ENCODE measurements at places on chromosomes 3 and 15. TPM values are rescaled to one million over a fixed set of nuclear protein-coding genes. Genes with fewer than 3 reads are reported as not detected.

DNA sequence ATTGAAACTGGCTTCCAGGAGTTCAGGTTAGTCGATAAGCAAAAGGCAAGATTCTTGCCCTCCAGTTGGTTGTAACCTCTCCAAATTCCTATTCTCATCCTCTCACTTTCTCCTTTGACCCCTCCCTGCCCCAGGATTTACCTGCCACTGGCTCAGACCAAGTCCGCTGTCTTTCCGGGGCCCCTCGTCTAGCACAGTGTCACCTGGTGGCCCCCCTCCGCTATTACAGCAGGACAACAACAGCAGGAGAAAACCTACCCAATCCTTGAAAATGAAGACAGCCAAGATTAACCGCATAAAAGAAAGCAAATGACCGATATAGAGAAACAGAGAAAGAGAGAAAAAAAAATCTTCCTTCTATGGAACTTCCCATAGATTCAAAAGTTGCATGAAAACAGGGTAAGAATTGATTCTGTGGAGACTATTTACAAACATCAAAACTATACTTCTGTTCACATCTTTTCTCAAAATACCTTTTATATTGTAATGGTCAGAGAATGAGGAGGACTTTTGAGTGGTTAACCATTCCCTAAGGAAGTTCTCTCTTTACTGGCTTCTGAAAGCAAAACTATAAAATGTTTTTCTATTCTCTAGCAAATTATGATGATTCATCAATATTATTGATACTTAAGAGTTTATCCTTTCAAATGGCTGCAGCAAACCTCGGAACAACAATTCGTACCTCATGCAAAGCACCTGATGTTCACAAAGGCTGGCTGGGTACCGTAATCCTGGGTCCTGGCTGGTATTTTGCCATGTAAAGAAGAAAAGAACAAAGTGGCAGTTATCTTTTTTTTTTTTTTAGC, 10.0 kb upstream of the ST8SIA2 start:
- DNase-seq = peak; percentile 39

GRCh38 chr3:179416681-179417080, 34.6 kb downstream of the GNB4 start:
- DNase-seq = no peak

DNA sequence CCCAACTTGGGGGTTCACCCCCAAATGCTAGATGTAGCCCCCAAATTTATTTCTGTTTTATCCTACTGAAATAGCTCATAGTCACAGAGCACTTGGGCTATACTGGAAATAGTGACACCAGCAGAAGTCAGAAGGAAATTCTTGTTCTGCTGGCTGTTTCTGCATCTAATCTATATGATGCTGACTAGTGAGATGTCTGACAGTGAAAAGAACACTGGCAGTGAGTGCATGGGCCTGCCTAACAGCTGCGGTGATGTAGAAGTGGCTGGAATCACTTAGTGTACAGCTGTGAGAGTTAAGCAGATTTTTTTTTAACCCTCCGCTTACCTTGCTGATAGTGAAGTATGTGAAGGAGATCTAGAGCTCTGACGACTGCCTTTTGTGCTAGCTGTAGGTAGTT, 14.0 kb downstream of the TTC14 start:
- DNase-seq = no peak

DNA sequence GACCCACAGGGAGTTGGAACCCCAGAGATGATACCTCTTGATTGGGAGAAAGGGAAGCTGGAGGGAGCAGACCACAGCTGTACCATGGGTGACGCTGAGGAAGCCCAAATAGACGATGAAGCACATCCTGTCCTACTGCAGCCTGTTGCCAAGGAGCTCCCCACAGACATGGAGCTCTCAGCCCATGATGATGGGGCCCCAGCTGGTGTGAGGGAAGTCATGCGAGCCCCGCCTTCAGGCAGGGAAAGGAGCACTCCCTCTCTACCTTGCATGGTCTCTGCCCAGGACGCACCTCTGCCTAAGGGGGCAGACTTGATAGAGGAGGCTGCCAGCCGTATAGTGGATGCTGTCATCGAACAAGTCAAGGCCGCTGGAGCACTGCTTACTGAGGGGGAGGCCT, 201.1 kb downstream of the AKAP13 start:
- peak; percentile 55 for DNase-seq

- no peak for DNase-seq
These were observed 278.1 kb upstream of the P2RY1 start for GRCh38 chr3:152556731-152557254.

DNA sequence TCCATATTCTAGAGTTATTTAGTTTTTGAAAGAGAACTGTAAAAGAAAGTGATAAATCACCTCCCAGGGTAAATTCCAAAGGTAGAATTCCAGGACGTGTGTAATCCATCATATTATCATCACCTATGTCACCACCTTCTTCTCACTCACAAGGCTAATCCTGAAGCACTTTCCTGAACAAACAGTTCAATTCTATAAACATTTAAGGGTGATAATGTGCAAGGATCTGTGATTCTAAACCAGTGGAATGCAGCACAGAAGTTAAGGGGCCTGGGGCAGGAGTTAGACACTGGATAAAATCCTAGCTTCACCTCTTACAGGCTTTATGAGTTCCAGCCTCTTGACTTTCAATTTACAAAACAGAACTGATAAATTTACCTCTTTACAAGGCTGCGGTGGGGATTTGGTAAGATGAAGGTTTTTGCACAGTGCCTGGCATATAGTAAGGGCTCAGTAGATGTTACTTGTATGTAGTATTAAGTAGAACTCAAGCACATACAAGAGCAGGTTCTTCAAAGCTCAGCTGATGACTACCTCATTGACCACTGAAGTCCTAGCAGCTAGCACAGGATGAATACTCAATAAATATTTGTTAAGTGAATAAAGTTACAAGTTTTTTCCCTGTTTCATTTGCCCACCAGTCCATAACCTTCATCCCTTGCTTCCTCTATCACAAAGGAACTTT, 47.3 kb upstream of the CCDC80 start:
- no peak for DNase-seq

GRCh38 chr3:36707623-36708409, 56.5 kb downstream of the DCLK3 start:
- DNase-seq = no peak

GRCh38 chr15:68403161-68403941, 28.6 kb downstream of the ITGA11 start:
- no peak for DNase-seq

- DNase-seq = peak; percentile 31
These were observed 4.1 kb upstream of the CLPX start for GRCh38 chr15:65189102-65189740.

DNA sequence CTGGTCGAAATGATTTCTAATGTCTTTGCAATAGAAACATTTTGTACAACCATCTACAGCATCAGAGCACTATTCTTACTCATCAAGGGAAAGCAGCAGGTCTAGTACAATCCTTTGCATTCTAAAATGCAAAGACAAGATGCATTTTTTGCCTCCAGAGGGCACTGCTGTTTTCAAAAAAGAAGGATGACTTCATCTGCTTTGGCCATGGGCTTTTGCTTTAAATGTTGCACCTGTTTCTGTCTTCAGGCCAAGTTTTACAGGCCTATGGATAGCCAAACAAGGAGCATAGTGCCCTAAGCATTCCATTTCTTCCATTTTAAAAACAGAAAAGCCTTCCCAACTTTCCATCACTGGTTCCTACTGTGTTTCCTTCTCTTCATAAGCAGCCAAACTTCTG, 3.4 kb downstream of the PARP9 start:
- DNase-seq = peak; percentile 63

DNA sequence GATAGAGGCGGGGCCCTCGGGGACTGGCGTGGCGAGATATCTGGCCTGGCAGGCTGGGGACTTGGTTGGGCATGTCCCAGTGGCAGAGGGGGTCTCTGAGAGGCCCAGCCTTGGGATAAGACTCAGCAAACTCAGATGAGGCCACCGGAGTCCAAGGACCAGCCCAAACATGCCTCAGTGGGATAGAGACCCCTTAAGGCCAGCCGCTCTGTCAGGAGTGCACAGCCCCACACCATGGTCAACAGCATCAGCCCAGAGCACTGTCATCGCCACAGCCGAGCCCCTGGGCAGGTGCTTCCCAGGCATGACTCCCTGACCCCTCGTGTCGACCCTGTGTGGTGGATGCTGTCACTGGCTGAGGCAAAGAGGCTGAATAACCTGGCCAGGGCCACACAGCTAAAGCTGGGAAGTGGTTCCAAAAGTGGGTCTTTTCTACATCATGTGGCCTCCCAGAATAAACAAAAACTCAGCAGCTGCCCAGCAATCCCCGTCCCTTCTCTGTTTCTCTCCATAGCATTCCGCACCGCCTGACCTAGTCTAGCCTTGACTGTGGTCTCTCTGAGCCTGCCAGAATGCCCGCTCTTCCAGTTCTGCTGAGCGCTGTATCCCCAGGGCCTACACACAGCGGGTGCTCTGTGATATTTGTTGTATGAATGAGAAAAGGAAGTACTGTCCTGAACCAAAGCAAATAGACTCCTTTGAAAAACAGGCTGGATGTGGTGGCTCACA, 15.1 kb downstream of the CTSH start:
- no peak for DNase-seq

GRCh38 chr3:48514431-48515227, 10.7 kb upstream of the SHISA5 start:
- DNase-seq = no peak

GRCh38 chr3:197103766-197104165, 74.1 kb upstream of the MELTF start:
- no peak for DNase-seq

- DNase-seq = no peak
These were observed 107.5 kb upstream of the THBS1 start for GRCh38 chr15:39473298-39473947.

- no peak for DNase-seq
These were observed 116.0 kb downstream of the TBC1D5 start for GRCh38 chr3:17626395-17626794.

DNA sequence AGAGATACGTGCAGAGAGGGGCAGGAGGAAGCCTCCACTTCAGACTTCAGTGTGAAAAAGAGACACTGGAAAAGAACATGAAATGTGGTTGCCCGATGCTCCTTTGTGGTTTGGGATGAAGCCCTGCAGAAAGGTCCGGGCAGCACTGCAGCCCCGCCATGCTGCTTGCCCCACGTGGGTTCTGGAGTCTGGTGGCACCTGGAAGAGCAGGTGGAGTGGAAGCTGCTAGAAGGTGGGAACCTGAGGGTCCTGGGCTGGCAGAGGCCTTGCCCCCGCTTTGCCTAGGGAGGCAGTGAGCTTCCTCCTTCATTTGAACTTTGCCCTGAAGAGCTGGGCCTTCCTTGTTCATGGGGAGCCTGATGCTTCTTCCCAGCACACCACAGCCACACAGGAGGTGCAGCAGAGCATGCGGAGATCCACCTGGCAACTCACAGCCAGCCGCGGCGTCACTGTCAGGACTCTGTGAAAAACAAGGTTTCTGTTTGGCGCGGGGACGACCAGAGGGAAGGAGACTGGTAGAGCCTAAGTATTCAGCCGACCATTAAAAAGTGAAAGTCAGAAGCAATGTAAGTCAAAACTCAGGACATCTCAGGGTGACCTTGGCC, 59.0 kb downstream of the APBA2 start:
- DNase-seq = no peak

- no peak for DNase-seq
These were observed 92.3 kb downstream of the FOXP1 start for GRCh38 chr3:71491154-71491752.

DNA sequence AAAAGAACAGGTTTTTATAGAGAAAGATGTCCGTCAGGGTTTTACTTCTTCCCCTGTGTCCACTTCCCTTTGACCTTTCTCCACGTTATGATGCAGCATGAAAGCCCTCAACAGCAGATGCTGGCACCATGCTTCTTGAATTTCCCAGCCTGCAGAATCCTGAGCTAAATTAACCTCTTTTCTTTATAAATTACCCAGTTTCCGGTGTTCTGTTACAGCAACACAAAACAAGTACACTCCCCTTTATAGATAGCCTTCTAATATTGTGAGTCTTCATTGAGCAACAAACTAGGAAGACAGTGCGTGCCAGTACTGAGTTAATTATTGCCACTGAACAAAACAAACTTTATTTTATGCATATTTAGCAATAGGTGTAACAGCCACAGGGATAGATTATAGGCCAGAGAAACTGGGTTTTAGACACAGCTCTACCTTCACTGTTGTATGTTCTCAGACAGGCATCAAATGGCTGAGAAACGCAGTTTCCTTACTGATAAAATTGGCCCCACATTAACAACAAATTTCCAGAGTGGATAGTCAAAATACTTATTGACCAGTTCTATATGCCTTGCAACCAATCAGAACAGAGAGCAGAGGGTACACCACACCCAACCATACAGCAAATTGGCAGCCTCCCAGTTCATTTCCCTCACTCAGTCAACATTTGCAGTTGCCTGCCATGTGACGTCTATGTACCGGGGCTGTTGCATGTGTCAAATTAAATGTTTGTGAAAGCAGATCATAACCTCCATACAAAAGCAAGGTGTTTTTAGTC, 14.4 kb upstream of the TBL1XR1 start:
- peak; percentile 93 for DNase-seq

- DNase-seq = no peak
These were observed 33.0 kb upstream of the MGA start for GRCh38 chr15:41627203-41627602.

DNA sequence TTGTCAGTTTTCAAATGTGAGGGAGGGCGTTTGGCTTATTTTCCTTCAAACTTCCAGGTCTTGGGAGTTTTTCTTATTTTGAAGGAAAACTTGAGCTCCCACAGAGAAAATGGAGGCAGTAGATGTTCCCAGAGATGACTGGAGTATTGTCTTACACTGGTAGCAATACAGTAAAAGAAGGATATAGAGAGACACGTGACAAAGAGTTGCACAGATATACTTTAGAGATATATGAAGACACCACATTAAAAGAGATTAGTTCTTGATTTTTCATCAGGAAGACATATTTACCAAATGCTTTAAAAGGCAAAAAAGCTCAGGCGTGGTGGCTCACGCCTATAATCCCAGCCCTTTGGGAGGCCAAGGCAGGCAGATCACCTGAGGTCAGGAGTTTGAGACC, 490.9 kb downstream of the FOXP1 start:
- DNase-seq = no peak

ALDH1L1 gene
- 25.6 TPM for total RNA-seq

ARL14 gene
- 17.6 TPM for total RNA-seq

PLSCR5 gene
- not detected for total RNA-seq

CYP1A2 gene
- not detected for total RNA-seq

GOLGA8M gene
- not detected for total RNA-seq

XCR1 gene
- total RNA-seq = 0.05 TPM

RTP1 gene
- not detected for total RNA-seq

CLRN1 gene
- total RNA-seq = not detected

WDR53 gene
- total RNA-seq = 8.0 TPM

SRGAP3 gene
- total RNA-seq = 5.7 TPM

ITIH4 gene
- 7.3 TPM for total RNA-seq

WNT5A gene
- 7.2 TPM for total RNA-seq

Measured in colonic mucosa (tissue), 4 donors.